Right hindlimb (tissue), 1 donor: ENCODE measurements at places on chromosomes 5 and 9.
A peak's percentile ranks its signal among the peaks of the same experiment; 100 is the strongest.

- no peak for DNase-seq
Measured at GRCh38 chr5:12250454-12250853, 346.2 kb upstream of the CTNND2 start.

GRCh38 chr5:87136096-87136495 lies 131.6 kb upstream of the RASA1 start:
- DNase-seq = no peak

GRCh38 chr5:135034236-135034962 lies 371 bp upstream of the PITX1 start:
- DNase-seq = peak; percentile 85

DNA sequence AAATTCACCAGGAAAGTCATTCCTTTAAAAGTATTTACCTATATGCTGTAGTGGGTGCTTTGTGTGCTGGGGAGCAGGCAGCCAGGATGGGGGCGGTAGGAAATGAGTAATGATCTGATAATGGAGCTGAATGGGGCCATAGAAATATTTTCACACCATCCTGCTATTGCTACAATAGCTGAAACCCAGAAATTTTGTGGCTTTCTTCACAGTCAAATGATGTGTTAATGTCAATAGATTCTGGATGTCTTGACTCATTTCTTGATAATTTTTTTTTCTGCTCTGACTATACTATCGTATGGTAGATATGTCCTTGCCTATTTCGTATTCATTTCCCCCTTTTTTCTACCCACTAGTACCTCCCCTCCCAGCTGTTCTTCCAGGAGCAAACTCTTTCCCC lies 59.5 kb downstream of the RORB start:
- no peak for DNase-seq

DNA sequence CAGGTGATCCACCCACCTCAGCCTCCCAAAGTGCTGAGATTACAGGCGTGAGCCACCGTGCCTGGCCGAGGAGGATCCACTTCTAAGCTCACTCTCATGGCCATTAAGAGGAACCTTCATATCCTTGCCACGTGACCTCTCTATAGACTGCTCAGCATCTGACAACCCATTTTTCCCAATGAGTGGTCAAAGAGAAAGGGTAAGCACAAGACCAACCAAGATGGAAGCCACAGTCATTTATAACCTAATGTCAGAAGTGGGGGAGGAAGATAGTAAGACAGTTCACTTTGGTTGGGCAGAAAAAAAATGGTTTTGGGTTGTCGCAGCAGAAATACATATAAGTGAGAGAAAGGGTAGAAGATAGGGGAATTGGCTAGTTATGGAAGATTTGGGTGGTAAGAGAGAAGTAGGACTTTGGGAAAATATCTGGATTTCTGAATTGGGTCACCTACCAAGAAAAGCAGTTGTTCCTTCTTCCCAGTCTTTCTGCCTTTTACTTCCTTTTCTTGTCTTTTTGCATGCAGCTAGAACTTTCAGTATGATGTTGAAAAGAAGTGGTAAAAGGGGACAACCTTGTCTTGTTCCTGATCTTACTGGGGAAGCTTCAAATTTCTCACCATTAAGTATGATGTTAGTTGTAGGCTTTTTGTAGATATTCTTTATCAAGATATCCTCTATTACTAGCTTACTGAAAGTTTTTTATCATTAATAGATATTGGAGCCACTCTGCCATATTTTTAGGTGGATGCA lies 15.6 kb downstream of the SNX2 start:
- DNase-seq = no peak

DNA sequence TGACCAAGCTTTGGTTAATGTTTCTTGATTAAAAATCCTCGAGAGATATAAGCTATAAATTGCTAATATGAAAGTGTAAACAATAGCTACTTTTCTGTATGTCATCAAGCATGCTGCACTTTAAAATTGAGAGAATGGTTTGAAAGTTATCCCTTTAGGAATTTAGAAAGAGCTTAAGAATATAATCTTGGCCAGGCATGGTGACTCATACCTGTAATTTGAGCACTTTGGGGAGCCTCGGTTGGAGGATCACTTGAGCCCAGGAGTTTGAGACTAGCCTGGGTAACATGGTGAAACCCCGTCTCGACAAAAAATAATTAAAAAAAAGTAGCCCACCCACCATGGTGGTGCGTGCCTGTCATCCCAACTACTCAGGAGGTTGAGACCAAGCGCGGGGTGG lies 12.2 kb upstream of the MROH2B start:
- no peak for DNase-seq

- DNase-seq = peak; percentile 65
Measured at GRCh38 chr5:150266871-150267291, 22.7 kb downstream of the CAMK2A start.

DNA sequence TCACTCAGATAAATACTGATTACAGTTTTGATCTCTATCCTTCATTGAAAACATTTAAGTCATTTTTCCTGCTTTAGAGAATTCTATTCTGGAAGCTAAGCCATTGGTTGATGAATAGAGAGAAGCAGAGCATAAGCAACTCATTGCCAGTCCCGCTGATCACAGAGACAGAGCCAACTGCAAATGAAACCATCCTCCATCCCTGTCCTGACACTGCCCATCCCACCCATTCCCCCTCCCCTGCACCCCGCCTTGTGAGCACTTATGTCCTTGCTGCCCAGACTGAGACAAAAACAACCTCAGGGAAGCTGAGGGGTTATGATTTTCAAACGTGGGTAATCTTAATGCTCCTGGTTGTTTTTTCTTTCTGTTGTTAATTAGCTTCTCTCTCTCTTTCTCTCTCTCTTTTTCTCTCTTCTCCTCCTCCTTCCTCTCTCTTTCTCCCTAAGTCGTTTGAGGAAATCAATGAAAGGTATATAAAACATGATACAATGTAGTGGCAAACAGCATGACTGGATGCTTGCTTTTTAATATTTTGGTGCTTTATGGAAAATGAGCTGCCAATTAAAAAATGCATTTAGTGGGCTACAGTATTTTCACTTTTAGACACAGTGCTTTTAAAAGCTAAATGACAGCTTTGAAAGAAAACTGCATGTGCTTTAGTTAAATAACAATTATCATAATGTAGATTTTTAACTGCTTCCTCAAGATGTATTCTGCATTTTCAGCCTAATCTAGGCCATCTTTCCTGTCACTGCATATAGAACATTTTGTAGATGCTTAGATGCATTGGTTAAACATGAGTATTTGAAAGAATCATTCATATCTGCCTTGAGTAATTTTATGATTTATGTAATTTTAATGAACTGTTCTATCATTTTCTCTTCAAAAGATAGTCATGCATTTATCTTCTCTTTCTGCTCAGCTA lies 57.3 kb downstream of the CMYA5 start:
- no peak for DNase-seq

GRCh38 chr5:65076251-65076869 lies 307.6 kb downstream of the CWC27 start:
- DNase-seq = peak; percentile 32

DNA sequence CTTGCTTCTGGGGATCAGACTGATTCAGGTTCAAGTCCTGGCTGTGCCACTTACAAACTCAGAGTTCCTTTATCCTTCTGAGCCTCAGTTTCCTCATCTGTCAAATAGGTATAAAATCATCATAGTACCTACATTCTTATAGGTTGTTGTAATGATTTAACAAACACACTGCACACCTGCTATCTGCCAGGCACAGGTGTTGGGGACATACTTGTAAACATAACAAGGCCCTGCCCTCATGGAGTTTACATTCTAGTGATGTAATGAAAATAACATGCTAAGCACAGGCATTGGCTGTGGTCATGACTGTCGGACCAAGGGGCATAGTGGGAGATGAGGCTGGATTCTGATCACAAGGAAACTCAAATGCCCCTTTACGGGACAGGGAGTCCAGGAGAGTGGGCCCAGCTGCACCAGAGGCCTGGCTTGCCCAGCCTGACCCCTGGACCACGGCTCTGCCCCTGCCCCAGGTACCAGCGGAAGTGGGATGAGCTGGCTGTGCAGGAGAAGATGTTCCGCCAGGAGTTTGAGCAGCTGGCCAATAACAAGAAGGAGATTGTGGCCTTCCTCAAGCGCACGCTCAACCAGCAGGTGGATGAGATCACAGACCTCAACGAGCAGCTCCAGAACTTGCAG lies 2.3 kb downstream of the CFAP157 start:
- DNase-seq = no peak

GRCh38 chr5:143558048-143558447 lies 154.6 kb upstream of the NR3C1 start:
- no peak for DNase-seq

GRCh38 chr5:65141493-65141892 lies 340.2 kb downstream of the ADAMTS6 start:
- no peak for DNase-seq

- DNase-seq = no peak
Measured at GRCh38 chr9:126581893-126582292, 31.8 kb upstream of the LMX1B start.

DNA sequence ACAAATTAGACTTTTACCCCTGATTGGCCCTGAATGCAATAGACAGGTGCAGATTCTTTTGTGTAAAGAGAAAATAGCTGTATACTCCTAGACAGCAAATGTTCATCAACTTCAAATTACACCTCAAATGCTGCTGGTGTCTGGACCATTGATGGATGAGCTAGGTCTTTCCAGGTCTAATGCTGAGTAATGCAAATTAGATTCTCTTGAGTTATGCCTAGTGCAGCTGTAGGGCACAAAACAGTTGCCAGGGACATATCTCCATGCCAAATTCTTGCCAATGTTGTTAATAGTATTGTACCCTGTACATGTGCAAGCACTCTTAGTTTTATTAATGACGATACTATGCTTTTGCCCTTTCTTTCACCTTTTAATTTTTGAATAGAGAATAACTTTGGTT lies 72.3 kb upstream of the CNTLN start:
- no peak for DNase-seq

- no peak for DNase-seq
Measured at GRCh38 chr5:33927685-33928084, 8.5 kb upstream of the RXFP3 start.

DNA sequence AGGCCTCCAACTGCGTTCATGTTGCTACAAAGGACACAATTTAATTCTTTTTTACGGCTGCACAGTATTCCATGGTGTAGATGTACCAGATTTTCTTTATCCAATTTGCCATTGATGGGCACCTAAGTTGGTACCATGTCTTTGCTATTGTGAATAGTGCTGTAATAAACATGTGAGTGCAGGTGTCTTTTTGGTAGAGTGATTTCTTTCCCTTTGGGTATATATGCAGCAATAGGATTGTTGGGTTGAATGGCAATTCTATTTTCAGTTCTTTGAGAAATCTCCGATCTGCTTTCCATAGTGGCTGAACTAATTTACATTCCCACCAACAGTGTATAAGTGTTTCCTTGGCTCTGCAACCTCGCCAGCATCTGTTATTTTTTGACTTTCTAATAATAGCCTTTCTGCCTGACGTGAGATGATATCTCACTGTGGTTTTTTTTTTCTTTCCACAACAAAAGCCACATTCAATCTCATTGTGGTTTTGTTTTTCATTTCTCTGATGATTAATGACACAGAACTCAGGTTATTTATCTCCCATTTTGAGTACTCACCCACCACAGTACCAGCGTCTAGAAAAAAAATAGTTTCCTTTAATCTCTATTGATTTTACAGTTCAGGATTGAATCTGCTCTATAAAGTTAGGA lies 21.9 kb downstream of the ARRDC3 start:
- DNase-seq = no peak

DNA sequence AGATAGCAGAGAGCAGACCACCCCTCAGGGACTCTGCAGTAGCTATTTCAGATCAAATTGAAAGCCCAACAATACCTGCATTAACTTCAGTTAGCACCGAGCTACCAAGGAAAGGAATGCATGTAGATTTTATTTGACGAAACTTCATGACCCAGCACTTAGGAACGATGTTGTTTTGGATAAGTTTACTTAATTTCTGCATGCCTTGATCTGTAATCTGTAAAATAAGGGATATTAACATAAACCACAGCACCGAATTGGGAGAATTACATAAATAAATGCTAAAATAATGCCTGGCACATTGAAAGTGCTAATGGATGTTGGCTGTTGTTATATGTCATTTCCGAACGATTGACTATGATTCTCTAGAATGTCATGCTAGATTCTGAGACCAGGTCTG lies 435.8 kb upstream of the CLINT1 start:
- DNase-seq = no peak

DNA sequence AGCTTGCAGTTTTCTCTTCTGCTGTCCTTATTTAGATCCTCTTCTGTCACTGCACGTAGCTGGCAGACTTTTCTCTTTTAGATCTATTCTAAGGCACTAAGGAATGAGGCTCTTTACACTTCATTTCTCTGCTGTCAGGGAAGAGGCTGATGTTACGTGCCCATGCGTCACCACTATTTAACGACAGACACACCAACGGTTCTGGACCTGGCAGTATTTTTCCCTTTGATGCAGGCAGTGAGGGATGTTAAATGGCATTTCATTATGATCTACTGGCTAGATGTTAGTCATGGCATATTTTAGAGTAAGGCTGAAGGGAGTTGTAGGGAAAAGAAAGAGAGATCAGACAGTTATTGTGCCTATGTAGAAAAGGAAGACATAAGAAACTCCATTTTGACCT lies 8.2 kb upstream of the CRHBP start:
- DNase-seq = no peak

- DNase-seq = no peak
Measured at GRCh38 chr5:81154725-81155124, 78.4 kb upstream of the CKMT2 start.
